ENCODE measurements at places on chromosomes 6 and 20.

GRCh38 chr20:13683833-13684232 lies 45.1 kb upstream of the TASP1 start:
- no peak for DNase-seq

DNA sequence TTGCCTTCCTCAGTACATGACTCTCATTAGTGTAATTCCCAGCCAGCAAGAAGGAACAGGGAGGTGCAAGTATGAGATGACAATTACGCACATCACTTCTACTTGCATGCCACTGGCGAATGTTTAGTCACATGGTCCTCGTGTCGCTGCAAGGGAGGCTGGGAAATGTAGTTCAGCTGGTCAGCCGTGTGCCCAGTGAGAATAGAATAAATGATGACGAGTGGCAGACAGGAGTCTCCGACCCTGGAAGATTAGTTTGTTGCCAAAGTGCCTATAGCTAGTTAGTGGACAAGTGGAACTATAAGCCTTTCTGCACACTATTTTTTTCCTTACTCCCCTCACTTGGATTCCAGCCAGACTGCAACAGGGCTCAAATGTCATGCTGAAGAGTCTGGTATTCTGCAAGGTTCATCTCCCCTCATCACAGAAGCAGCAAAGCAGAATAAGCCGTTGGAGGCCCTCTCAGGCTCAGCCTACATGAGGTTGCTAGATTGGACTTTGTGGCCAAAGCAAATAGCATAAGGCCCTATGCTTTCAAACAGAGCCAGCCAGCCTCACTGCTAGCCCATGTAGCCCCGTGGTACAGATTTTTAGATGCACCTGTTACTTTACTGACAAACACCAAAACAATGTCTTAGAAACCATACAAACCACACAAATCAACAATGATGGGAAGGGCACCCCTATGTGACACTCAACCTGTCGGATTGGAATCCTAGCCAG lies 9.7 kb downstream of the LINC00237 start:
- DNase-seq, result peak; percentile 25

- no peak for DNase-seq
Observed at GRCh38 chr6:48111143-48111506, at the start of gene PTCHD4. PTCHD4 (minus strand) TSS chr6:48111197; CDS start chr6:48068957, 42,240 bp downstream.

GRCh38 chr6:40630051-40630450 lies 42.9 kb upstream of the LRFN2 start:
- no peak for DNase-seq

DNA sequence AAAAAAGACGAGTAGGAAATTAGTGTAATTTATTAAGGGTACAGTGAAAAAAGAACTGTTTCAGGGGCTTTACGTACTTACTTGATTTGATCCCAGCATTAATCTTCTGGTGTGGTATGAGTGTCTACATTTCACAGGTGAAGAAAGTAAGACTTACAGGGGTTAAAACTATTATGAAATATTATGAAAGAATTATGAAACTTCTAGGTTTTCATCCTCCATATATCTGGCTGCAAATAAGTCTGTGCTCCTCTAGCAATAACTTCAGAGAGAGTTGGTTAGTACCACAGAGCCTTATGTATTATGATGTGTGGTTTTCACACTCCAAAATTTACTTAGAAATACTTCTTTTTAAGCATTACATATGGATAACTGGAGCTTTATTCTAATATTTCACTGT lies 41.9 kb downstream of the ZFAND3 start:
- DNase-seq, result no peak

DNA sequence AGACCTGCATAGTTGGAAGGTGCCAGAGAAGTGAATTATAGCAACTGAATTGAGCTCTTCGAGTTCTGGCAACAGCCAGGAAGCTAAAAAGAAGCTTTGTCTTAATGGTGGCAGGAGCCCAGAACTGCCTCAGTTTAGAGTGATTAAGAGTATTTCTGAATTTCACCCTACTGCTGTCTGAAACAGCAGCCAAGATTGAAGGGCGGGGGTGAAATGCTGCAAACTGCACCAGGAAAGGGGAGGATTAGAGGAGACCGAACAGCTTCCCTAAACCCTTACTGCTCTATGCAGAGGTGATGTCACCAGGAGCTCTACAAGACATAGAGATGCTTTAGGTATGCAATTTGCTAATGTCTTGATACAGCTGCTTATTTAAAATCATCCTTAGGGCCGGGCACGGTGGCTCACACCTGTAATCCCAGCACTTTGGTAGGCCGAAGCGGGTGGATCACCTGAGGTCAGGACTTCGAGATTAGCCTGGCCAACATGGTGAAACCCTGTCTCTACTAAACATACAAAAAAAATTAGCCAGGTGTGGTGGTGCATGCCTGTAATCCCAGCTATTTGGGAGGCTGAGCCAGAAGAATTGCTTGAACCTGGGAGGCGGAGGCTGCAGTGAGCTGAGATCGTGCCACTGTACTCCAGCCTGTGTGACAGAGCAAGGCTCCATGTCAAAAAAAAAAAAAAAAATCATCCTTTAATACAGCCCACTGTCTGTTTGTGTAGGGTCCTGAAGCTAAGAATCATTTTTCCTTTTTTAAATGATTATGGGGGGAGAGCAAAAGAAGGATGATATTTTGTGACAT lies 91.7 kb upstream of the IYD start:
- no peak for DNase-seq

DNA sequence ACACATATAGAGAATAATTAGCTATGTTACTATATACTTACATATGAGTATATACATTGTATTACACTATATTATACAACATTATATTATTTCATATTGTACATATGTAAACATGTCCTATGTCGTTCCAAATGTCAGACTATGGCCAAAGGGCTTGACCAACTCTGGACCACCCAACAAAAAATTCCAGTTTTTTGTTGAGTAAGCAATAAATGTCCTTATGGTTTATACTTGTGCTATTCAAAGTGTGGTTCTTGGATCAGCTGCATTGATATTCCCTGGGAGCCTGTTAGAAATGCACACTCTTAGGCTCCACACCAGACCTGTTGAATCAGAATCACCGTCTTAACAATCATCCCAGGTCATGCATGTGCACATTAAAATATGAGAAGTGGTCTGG lies 225.4 kb upstream of the ZFP64 start:
- no peak for DNase-seq

- no peak for DNase-seq
Observed at GRCh38 chr6:157880534-157880933, 57.5 kb downstream of the SNX9 start.

- DNase-seq, result no peak
Observed at GRCh38 chr6:130961148-130961547, 101.9 kb downstream of the EPB41L2 start.

GRCh38 chr6:27052731-27053082 lies 194.8 kb upstream of the PRSS16 start:
- no peak for DNase-seq

DNA sequence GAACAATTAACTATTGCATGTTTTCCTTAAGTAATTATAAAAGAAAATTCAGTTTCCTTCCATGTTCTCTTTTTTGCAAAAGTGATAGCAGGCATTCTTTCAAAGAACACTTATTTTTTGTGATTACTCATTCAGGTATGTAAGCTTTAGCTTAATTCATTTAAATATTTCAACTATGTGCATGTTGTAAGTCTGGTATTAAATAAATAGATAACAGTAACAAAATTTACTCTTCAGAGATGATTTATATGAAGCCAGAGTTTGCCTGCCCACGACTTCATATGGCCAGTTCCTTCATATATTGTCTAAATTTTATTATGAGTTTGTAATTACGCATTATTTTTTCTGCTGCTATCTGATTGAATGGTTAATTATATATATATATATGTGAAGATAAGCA lies 110.9 kb downstream of the ADGRG6 start:
- DNase-seq, result no peak

DNA sequence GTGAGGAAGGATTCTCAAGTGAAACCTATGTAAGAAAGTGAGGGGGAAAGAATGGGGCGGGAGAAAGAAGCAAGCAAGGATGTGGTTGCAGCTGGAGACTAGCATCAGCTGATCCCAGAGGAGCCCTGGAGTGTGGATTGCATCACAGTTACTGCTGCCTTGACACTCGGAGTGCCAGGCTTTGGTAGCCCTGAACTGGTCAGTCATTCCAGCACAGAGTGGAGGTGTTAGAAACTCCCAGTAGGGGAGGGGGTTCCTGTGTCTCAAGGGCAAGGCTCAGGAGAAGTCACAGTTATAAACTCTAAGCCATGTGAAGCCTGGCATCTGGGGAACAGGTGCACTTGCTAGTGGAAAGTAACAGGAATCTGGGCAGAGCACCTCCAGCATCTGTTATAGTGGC lies 23.5 kb downstream of the SNAP25 start:
- DNase-seq, result no peak

DNA sequence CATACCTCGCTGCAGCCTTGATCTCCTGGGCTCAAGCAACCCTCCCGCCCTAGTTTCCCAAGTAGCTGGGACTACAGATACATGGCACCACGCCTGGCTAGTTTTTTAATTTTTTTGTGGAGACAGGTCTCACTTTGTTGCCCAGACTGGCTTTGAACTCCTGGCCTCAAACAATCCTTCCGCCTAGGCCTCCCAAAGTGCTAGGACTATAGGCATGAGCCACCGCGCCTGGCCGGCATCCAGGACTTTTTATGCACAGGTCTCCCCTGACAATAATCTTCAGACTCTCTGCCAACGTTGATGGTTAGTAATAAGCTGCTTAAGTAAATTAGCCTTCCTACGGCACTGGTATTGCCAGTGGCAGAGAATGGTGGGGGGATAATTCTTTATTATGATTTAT lies 110.5 kb upstream of the MTHFD1L start:
- no peak for DNase-seq

DNA sequence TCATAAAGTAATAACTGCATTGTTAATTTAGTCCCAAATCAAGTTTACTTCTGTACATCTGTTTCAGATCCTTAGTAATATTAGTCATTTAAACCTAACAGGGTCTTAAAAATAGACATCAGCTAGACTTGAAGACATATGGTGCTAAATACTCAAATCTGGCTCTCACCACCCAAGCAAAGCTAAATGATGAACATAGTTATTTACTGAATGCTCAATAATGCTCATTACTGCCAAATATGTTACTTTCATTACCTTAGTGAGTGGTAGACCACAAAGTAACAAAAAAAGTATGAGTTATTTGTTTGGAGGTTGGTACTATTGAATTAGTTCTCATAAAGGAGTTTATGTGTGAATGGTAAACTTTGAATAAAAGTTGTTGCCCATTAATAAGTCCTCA lies 502.1 kb downstream of the PKHD1 start:
- no peak for DNase-seq
